Right cardiac atrium (tissue), 5 donors: ENCODE measurements at places on chromosomes 2 and 18.

DNA sequence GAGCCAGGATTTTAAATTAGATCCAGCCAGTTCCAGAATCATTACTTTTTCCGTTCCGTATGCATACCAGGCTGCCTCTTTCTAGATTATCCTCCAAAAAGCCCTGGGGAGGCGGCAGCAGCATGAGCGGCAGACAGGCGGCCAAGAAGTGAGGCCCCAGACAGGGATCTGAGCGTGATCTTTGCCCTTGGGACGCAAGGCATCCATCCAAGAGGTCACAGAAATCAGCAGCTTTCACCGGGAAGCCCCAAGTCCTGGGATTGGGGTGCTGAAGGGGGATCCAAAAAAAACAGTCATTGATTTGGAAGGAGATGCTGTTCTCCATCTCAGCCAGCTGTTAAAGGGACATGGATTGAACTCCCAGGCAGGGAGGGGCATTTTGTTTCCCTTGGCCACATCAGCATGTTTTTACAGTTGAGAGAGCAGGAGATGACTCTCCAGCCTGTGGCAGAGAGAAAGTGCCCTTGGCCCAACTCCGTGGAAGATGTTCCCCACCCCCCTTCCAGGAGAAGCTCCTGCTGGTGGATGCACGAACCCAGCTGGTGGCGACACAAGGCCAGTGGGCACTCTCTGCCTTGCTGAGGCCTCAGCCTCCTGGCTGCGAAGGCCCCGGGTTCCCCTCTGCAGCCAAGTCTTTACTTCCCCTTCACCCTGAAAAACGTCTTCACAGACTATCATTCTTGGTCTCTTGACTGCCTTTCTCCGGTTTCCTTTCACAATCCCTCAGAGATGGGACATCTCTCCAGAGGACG, 265.6 kb downstream of the ANAPC1 start:
- DNase-seq: peak; percentile 90

- DNase-seq: no peak
Measured at GRCh38 chr2:149104221-149104620, 65.7 kb downstream of the LYPD6B start.

DNA sequence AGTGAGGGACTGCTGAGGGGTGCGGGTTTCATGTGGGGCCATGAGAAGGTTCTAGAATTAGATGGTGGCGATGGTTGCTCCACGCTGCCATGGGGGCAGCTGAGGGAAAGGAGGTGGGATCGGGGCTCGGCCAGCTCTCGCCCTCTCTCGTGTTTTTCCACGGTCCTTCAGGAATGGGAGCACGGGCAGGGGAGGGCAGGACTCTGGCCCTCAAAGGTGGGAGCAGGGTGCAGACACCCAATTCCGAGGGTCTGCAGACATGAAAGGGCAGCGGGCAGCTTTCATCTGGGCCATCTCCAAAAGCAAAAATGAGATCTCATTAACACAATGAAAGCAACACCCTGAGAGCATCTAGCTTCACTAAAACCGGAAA, 53.4 kb upstream of the SALL3 start:
- DNase-seq: peak; percentile 24

- DNase-seq: no peak
Measured at GRCh38 chr2:136384531-136385303, 266.8 kb upstream of the CXCR4 start.

DNA sequence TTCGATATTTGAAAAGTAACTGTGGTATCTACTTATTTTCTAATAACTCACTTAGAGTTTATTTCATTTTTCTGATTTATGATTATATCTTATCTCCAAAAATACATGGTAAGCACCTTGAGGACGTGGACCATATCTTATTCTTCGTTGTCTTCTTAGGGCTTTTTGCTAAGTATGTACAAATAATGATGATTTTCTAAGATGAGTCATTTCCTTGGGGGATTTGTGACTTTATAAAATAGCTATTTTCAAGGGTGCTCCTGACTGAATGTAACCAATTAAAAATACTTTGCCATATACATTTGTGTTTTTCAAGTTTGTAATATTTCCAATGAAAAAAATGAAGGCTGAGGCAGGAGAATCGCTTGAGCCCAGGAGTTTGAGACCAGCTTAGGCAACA, 56.3 kb downstream of the GREB1L start:
- no peak for DNase-seq

- DNase-seq: no peak
Measured at GRCh38 chr2:23198316-23199114, 186.5 kb upstream of the KLHL29 start.

DNA sequence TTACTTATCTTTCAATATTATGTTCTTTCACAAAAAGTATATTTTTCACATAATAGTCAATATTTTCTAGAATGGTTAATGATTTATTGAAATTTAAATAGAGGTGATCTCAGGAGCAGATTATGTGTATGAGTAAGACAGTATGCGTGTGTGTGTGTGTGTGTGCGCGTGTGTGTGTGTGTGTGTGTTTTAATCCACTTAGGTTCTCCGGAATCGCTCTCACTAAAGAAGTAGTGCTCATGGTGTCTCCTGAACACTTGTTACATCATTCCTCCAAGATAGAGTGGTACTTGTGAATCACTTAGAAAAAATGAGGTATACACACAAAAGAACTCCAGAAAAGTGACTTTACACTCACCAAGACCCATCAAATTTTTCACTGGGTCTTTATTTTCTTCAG, 91.0 kb upstream of the KCNH7 start:
- no peak for DNase-seq

- DNase-seq: no peak
Measured at GRCh38 chr18:35590935-35591334, 9.4 kb downstream of the GALNT1 start.

DNA sequence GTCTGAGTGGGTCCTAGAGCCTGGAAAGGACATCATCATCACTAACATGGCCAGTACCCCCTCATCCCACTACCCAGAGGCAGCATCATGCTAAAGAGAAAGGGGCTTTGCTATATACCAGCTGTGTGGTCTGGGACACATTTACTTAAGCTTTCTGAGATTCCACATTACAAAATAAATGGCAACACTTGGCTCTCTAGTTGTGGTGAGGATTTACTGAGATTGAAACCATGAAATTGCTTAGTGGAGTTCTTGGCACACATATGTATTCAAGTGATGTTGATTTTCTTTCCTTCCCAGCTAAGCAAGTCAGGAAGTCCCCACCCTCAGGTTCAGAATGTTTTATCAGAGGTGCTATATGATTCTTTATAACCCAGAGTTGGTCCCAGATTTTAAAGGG, 362.0 kb downstream of the CLIP4 start:
- no peak for DNase-seq

DNA sequence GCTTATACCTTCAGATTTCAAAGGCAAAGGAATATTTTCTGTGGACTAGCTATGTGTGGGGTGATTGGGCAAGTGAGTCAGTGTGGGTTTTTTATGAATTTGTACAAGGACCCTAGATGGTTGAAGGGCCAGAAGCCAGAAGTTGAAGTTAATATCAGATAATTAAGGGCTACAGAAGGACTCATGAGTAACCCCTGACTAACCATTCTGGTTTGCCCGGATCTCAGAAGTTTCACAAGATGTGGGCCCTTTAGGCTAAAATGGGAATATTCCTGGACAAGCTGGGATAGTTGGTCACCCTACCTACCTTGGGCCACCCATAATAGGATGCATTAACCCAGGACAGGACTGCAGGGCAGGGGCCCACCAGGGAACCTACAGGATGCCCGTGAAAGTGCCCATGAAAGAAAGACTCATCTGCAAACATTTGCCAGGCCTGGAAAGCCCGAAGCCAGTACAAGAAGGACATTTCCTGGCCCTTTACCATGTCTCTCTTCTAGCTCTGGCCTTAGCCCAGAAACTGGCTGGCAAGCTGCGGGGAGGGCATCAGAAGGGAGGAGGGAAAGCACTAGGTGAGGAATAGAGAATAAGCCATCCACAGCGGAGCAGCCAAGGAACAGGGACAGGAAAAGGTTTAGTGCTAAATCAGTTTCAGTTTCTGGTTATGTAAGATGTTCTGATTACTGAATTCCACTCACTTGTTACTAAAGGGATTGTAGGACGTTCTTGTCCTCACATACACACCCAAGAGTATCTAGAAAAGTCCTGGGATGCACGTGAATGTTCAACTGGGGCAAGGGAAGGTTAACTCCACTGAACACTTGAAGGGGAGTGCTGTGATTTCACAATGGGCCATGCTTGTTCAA, 33.6 kb downstream of the GCG start:
- DNase-seq: no peak

- no peak for DNase-seq
Measured at GRCh38 chr2:216445501-216445900, 33.2 kb downstream of the SMARCAL1 start.

DNA sequence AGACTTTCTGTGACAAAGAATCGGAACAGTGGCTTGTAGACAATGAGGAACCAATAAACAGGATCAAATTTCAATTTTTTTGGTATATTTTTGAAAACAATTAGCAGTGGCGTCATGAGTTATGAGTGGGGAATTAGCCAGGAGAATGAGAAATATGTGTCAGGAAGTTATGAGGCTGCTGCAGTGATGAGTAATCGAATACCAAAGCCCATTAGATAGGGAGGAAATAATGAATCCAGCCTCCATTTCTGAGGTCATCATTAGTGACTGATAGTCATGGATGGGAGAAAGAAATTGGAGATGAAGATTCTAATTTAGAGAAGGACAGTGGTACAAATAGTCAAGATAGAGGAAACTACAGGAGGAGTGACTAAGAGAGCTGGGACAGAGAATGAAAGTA, 673.1 kb upstream of the VRK2 start:
- no peak for DNase-seq

DNA sequence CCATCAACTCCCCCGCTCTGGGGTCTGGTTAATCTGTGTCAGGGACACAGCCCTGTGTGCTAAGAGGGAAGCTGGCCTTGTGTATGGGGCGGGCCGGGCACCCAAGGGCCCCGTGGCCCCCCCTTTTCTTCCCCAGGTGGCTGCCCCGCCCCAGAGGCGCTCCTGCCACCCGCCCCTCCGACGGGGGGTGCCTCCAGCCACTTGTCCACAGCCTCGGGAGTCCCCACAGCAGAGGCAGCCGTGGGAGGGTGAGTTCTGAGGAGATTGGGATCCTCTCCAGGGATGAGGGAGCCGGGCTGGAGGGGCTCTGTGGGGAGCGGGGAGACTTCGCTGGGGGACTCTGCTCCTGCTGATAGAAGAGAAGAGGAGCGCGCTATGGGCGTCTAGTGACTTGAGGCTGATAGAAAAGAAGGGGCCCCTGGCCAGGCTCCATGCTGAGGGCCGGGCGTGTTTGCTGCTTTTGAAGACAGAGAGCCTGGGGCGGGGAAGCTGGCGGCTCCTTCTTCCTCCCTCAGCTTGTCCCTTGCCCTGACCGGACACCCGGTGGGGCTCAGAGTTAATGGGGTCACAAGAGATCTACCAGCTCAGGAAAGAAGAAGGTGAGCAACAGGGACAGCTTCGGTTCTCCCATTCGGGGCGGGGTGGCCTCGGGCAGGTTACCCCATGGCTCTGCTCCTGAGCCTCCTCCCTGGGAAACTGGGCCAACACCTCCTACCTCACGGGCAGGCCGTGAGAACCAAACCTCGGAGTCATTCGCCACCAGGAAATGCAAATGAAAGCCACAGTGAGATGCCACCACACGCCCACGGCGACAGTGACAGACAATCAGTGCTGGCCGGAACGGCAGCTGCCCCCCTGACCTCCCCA, 89.4 kb upstream of the TAF1B start:
- no peak for DNase-seq

DNA sequence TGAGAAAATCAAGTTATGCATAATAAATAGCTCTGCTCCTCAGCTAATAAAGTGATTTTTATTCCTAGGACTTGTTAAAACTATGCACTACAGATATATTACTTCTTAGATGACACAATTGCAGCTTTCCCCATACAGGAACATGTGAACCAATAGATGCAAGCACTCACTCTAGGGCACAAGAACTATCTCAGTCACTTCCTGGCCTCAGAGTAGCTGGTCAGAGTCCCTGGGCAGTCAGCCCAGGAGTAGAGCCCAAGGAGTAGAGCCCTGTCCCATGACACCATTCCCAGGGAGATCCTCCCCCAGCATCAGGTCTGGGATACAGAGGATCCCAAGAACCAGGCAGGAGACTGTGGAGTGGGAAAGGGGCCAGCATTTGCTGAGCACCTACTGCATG, 2.7 kb downstream of the TNS1 start:
- DNase-seq: peak; percentile 3

DNA sequence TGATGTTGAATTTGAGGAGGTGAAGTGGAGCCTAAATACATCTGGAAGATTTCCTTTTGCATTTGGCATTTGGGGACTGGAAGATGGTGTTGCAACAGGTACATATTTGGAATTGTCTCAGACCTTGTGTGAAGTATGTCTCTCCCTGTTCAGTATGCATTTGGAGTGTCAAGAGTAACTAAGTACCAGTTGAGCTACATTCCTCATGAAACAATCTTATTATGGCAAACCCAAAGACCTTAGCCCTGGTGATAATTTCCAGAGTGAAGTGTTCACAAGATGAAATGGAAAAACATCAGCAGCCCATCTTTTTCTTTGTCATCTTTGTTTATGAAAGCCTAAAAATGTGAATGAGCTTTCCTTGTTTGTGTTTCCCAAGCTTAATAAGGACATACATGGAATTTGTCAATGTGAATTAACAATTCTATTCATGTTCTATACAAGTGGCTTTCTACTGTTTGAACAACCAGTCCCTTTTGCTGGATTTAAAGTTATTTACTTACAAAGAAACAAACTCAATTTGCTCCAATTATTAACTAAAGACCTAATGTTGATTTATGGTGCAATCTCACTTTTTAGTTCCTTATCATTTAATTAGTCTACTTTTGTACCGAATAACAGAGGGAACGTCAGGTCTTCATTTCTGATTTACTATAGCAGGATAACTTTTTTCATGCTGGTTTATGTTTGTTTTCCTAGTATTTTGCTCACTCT, 42.1 kb upstream of the PPP1R1C start:
- DNase-seq: no peak

DNA sequence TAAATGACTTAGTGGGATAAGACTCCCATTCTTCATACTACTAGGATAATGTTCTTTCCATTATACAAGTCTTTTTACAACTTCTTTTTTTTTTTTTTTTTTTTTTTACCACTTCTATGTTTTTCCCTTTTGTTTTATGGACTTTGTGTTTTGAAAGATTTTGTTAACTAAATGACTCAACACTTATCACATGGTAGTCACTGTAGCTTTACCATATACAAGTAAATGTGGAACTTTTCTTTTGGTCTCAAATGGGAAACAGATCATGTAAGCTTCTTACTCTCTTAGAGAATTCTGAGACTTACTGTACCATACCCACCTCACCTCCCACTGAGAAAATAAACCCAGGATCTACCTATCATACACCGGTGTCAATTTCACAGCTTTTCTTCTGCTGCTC, 590.3 kb upstream of the CDH2 start:
- no peak for DNase-seq

DNA sequence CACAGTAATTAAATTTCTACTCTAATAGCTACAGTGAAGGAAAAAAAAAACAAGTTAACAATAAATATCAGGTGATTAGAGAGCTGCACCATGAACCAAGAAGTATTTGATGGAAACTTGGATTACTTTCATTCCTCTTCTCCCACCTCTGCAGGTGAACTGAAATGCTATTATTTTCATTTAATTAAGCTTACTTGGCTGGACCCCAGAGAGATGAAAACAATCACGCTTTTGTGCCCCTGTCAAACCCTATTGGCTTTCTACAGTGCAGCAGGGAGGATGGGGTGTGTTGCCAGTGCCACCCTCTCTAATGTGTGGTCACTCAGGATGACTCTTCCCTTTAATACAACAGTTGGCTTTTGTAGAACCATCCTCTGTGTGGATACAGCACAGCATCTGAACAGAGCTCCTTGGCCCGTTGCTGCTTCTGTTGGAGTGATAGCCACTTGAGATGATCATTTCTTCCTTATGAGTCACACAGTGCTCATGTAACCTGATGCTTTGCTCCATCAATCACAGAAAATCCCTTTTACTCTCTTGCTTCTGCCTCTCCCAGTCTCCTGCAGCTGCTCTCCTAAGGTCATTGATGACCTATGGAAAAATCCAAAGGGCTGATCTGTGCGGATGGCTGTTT, 5.5 kb upstream of the ARL4C start:
- no peak for DNase-seq
